ENCODE measurements at places on chromosomes 7 and 10.

GRCh38 chr10:71077796-71078453, 134.4 kb upstream of the UNC5B start:
- DNase-seq = no peak

GRCh38 chr10:124091646-124092249, 1.6 kb downstream of the CHST15 start:
- no peak for DNase-seq

GRCh38 chr7:50212666-50213621, 91.6 kb upstream of the IKZF1 start:
- DNase-seq = no peak

GRCh38 chr7:8594115-8594514, 160.7 kb downstream of the NXPH1 start:
- DNase-seq = no peak
